Activated naive CD4-positive, alpha-beta T cell treated with anti-CD3 and anti-CD28 coated beads, Interleukin-2, amount 50 U/mL, for 72 hours (primary cell): ENCODE measurements at places on chromosomes 12 and 14.

GRCh38 chr12:188910-189621 is 24.9 kb downstream of the SLC6A12 start:
- DNase-seq = peak; percentile 63

DNA sequence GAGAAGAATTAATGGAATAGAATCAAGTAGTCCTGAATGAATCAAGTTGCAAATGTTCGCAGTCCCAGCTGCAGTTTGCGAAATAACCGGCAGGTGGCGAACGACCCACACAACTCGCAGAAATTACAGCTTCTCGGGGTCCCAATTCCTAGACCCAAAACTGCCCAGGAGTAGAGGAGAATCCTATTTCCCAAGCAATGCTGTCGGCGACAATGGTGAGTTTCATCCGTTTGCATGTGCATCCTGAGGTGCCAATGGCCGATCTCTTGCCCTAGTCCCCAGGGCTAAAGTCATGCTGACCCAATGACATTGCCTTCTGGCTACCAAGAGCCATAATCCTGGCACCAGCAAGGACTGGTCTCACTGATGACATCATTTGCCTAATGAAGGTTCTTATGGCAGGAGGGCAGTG is 8.5 kb upstream of the ASCL1 start:
- no peak for DNase-seq

DNA sequence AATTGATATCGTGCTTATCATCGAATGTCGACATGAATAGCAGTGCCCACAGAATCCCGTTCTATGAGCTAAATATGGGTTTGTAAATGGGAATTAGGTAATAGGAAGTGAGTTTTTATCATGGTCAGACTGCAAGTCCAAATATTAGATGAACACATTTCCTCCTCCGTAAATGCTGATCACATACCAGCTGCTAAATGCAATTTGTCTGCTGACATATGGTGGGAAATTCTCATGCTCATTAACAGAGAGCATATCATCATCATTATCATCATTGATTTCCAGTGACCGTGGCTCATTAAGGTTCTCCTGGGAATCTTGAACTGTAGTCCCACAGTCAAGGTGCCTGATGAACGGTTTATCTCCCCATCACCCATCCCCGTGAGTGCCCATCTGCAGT is 998.8 kb upstream of the TMEM132C start:
- DNase-seq = no peak

DNA sequence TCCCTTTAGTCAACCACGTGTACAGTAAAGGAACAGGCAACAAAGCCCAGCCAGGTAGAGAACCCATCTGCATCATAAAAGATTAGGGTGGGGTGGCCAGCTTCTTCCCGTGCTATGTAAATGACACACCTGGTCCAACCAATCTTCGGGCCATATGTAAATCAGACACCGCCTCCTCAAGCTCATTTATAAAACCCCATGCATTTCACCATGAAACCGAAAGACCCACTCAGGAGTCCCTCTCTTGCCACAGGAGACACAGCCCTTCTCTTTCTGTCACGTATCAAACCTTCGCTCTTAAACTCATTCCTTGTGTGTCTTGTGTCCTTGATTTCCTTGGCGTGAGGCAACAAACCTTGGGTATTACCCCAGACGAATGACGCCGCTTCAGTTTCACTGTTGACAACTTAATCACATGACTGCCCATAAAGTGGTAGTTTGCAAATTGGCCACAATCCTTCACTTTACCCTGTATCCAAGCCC is 59.8 kb upstream of the TBPL2 start:
- DNase-seq = no peak

DNA sequence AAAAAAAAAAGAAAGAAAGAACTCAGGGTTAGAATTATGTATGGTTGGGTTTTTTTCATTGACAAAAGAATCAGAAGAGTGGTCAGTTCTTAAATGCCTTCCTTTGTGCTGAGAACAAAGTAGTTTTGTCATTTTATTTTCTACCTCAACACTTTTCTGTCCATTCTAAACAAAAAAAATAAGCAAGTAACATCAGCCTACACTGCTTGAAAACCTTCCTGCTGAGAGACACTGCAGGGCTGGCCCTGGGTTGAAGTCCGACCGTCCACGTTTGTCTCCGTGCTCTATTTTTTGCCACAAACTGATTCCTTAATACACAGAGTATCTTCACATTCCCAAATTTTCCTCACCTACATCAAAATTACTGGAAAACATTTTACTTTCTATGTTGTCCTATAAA is 211.6 kb upstream of the PDZRN4 start:
- DNase-seq = no peak

GRCh38 chr14:91019673-91020072 is 40.8 kb downstream of the RPS6KA5 start:
- DNase-seq = no peak

- DNase-seq = no peak
These were observed 22.3 kb upstream of the EPS8 start for GRCh38 chr12:15811214-15812127.

DNA sequence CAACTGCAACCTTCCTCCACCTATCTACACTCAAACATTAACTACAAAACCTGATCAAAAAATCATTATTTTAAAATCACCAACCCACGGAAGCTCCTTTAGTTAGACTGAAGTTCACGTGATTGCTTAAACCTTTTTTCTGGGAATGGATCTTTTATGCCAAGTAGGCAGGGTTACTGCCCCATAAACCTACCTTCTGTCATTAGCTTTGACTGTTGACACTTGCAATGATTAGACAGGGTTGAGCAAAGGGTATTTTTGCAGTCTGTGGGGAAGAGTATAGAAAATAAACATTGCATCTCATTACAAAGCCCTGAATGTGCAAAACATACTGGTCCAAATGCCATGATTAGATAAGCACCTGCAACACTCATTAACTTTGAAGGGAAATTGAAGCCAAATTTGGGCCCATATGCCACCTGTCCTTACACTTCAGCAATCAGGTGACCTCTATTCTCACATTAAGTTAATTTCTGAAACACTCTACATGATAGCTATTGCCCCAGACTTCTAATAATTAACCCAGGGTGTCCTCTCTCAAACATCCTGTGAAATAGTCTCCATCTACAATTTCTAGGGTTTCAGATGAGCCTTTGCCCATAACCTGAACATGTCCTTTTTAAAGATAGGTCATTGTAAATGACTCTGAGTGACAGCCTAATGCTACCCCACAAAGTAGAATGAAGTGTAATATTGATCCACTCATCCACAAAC is 156.0 kb upstream of the PLEKHG7 start:
- DNase-seq = no peak

- DNase-seq = no peak
These were observed 11.4 kb upstream of the ATP2A2 start for GRCh38 chr12:110269622-110270124.
